Neural cell (in vitro differentiated cells): ENCODE measurements at places on chromosomes 16 and 17. TPM values are rescaled to one million over a fixed set of nuclear protein-coding genes. Genes with fewer than 3 reads are reported as not detected.

Gene SPEM2
- polyA plus RNA-seq, result not detected in 2 replicates

Gene CDH15
- not detected in 2 replicates for polyA plus RNA-seq

Gene MFSD6L
- not detected in 2 replicates for polyA plus RNA-seq

Gene KRT33B
- polyA plus RNA-seq, result not detected in 2 replicates

Gene ENPP7
- polyA plus RNA-seq, result not detected in 2 replicates

Gene AP2B1
- 59.5 and 65.1 TPM in 2 replicates for polyA plus RNA-seq

Gene KRTAP3-1
- not detected in 2 replicates for polyA plus RNA-seq

Gene SMIM5
- polyA plus RNA-seq, result 0.59 TPM in 1 of 2 replicates, not detected in the other

Gene CCL2
- polyA plus RNA-seq, result 0.57 TPM in 1 of 2 replicates, not detected in the other

Gene KRTAP17-1
- not detected in 2 replicates for polyA plus RNA-seq

Gene KRT27
- not detected in 2 replicates for polyA plus RNA-seq

Gene ABHD15
- 0.14 and 0.21 TPM in 2 replicates for polyA plus RNA-seq

Gene TBC1D3E
- polyA plus RNA-seq, result not detected in 2 replicates

Gene CBFA2T3
- polyA plus RNA-seq, result 0.74 and 2.1 TPM in 2 replicates

Gene RAC3
- 198 and 211 TPM in 2 replicates for polyA plus RNA-seq

Gene KRTAP1-5
- not detected in 2 replicates for polyA plus RNA-seq

Gene GNG13
- not detected in 2 replicates for polyA plus RNA-seq

Gene RAB34
- polyA plus RNA-seq, result 3.4 and 9.3 TPM in 2 replicates

Gene TBC1D26
- 4.1 and 7.5 TPM in 2 replicates for polyA plus RNA-seq

Gene HAS3
- polyA plus RNA-seq, result 12.5 and 30.1 TPM in 2 replicates

Gene VTN
- 1.2 and 1.5 TPM in 2 replicates for polyA plus RNA-seq

Gene RNF167
- 52.5 and 64.1 TPM in 2 replicates for polyA plus RNA-seq

Gene MVP
- 2.5 and 5.7 TPM in 2 replicates for polyA plus RNA-seq

Gene USP43
- polyA plus RNA-seq, result 0.46 and 0.53 TPM in 2 replicates

Gene TMIGD1
- not detected in 2 replicates for polyA plus RNA-seq

Gene GPRC5C
- polyA plus RNA-seq, result 10.8 and 12.8 TPM in 2 replicates

Gene TSPAN10
- polyA plus RNA-seq, result not detected in 2 replicates

Gene GPR139
- polyA plus RNA-seq, result 0.52 TPM in 1 of 2 replicates, not detected in the other

Gene CENPV
- 291 and 308 TPM in 2 replicates for polyA plus RNA-seq

Gene CTU2
- 26.3 and 26.8 TPM in 2 replicates for polyA plus RNA-seq

Gene HLF
- 0.70 and 0.71 TPM in 2 replicates for polyA plus RNA-seq

Gene KRTAP2-1
- polyA plus RNA-seq, result not detected in 2 replicates

Gene CDH1
- 0.86 and 1.2 TPM in 2 replicates for polyA plus RNA-seq

Gene KATNIP
- polyA plus RNA-seq, result 4.8 and 6.4 TPM in 2 replicates

Gene HOXB7
- polyA plus RNA-seq, result not detected in 2 replicates

Gene ICAM2
- not detected in 2 replicates for polyA plus RNA-seq

Gene KRT36
- polyA plus RNA-seq, result not detected in 2 replicates

Gene ITGAX
- polyA plus RNA-seq, result not detected in 2 replicates

Gene SLC6A4
- 1.1 TPM in 2 replicates for polyA plus RNA-seq

Gene UMOD
- polyA plus RNA-seq, result not detected in 2 replicates

Gene OTOP2
- not detected in 2 replicates for polyA plus RNA-seq

Gene TEPSIN
- 50.0 and 60.3 TPM in 2 replicates for polyA plus RNA-seq

Gene ODAD4
- polyA plus RNA-seq, result 5.2 and 5.7 TPM in 2 replicates

Gene SPATA22
- polyA plus RNA-seq, result not detected in 2 replicates

Gene PIK3R5
- polyA plus RNA-seq, result not detected in 2 replicates

Gene DOK4
- 214 and 250 TPM in 2 replicates for polyA plus RNA-seq

Gene SEC14L5
- 0.43 and 0.50 TPM in 2 replicates for polyA plus RNA-seq

Gene HBA2
- not detected in 2 replicates for polyA plus RNA-seq

Gene KIFC3
- polyA plus RNA-seq, result 29.7 and 33.2 TPM in 2 replicates

Gene ZNF689
- 10.6 and 13.9 TPM in 2 replicates for polyA plus RNA-seq

Gene KCNJ2
- polyA plus RNA-seq, result 1.5 and 2.3 TPM in 2 replicates

Gene CYGB
- 9.6 and 12.9 TPM in 2 replicates for polyA plus RNA-seq

Gene MYH2
- 0.04 TPM in 1 of 2 replicates, not detected in the other for polyA plus RNA-seq

Gene PRKCB
- 27.6 and 30.0 TPM in 2 replicates for polyA plus RNA-seq

Gene EVI2A
- not detected in 2 replicates for polyA plus RNA-seq

Gene PTX4
- not detected in 2 replicates for polyA plus RNA-seq

Gene CA4
- not detected in 2 replicates for polyA plus RNA-seq

Gene ZNF830
- 14.3 and 14.7 TPM in 2 replicates for polyA plus RNA-seq
